ENCODE measurements at places on chromosomes 5 and 9.
A peak's percentile ranks its signal among the peaks of the same experiment; 100 is the strongest.

GRCh38 chr5:67198917-67199316 is 2.3 kb upstream of the CD180 start:
- no peak for DNase-seq

DNA sequence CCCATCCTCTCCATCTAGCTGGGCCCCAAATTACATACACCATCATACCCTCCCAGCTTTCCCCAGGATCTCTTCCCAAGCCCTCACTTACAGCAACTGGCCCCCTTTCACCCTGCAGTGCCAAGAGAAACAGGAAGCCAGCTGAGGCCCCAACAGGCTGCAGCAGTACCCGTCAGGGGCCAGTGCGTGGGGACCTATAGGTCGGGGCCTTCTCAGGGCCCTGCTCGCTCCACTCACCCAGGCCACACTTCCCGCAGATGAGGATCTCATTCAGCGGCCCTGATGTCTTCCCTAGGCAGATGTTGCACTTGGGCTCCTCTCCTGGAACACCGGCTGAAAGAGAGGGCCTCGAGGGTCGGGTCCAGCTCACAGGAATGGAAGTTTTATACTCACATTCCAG is 6.8 kb downstream of the PHF19 start:
- DNase-seq: no peak

DNA sequence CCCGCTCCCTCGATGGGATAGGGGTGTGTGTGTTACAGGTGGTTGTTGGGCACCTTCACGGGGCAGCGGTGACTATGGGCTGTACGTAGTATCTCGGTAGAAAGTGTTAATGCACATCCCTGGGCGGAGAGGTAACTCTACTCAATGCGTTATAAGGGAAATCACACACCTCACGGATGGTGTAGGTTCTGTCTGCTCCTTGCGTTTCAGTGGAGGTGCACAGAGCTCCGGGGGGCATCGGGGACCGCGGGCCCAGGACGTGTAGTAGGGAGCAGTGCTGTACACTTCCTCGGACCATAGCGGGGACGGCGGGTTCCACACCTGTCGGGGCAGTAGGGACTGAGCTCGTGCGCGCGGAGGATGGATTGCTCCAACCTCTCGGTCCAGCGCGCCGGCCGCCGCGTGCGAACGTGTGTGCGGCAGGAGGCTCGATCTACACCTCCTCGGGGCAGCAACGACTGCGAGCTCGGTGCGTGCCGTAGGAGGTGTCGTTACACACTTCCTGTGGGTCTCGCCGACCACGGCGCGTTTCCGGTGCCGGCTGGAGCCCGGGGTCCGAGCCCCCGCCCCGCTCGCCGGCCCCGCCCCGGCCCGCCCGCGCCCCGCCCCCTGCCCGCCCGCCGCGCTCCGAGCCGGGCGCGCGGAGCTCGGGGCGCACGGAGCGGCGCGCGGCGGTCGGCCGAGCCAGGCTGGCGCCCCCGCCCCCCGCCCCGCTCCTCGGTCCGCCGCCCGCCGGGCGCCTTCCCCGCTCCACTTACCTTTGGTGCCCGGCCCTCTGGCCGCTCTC is at the start of gene KIAA1958:
TSS of gene KIAA1958 (plus strand) at position 607 of the 787 bp plus-strand sequence. CDS start 87,254 bp downstream, outside the sequence.
- peak; percentile 84 for DNase-seq

GRCh38 chr5:123478546-123478945 is 33.4 kb upstream of the CSNK1G3 start:
- DNase-seq: no peak

GRCh38 chr9:88180081-88180765 is 41.9 kb upstream of the SPATA31C2 start:
- DNase-seq: no peak

GRCh38 chr9:92714787-92715487 is 45.0 kb upstream of the IPPK start:
- DNase-seq: no peak

- no peak for DNase-seq
Observed at GRCh38 chr9:133103183-133103986, 17.7 kb downstream of the RALGDS start.

DNA sequence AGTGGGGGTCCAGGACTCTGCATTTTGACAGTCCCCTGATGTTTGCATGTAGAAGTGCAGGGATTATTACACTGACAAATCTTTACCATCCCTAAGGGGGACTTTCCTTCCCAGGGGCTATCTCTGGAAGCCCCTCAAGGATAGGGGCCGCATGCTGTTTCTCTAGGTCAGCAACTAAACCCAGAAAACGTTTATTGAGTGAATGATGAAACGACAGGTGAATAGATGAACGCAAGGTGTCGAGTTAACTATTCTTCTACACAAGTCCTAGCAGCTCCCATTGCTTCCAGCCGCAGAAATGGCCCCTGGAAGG is 281 bp upstream of the HSD17B4 start:
- DNase-seq: no peak

GRCh38 chr9:133538851-133539833 is 4.6 kb downstream of the ADAMTSL2 start:
- DNase-seq: no peak

GRCh38 chr9:34984049-34984448 is 5.5 kb upstream of the DNAJB5 start:
- DNase-seq: peak; percentile 51

GRCh38 chr5:37807621-37808301 is 32.1 kb downstream of the GDNF start:
- DNase-seq: peak; percentile 69

GRCh38 chr9:35708146-35708545 is 18.4 kb upstream of the TPM2 start:
- no peak for DNase-seq

DNA sequence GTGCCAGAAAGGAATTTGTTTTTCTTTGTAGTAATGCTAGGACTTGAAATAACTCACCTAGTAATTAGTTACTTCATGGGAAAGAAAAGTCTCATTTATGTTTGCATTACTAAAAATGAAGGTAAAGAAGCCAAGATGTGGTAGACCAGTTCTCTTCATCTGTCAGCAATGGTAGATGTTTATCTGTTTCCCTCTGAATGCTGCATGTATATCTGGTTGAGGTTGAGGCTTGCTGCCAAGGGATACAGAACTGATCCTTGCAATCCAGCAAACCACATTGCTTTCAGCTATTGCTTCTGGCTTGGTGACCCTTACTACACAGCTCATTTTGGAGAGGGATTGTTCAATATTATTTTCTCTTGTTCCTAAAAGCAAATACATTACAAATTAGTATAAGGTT is 73.6 kb downstream of the ZNF474 start:
- no peak for DNase-seq

- no peak for DNase-seq
Observed at GRCh38 chr9:131161585-131161984, 36.2 kb downstream of the NUP214 start.

GRCh38 chr9:89598926-89599325 is 5.9 kb upstream of the GADD45G start:
- DNase-seq: no peak

GRCh38 chr9:123445981-123446610 is 90.1 kb downstream of the CRB2 start:
- DNase-seq: peak; percentile 65

GRCh38 chr5:32057187-32058096 is 116.7 kb downstream of the GOLPH3 start:
- DNase-seq: no peak

- DNase-seq: peak; percentile 29
Observed at GRCh38 chr9:91378695-91379127, 17.0 kb upstream of the AUH start.

DNA sequence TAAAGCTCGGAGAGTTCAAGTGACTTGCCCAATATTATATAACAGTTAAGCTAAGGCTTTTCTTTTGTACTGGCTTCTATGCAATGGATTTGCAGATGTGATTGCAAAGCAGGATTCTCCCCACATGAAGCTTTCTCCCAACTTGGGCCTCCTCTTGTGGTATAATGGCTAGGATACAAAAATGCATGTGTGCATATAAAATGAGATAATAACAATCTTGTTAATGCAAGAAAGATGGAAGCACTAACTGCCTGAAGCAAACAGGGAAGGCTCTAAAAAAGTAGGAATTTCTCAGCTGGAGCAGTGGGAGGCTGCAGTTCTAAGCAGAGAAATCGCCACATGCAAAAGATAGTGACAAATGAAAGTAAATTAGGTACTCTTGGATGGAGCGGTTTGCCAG is 444.2 kb upstream of the RIOK2 start:
- DNase-seq: no peak

DNA sequence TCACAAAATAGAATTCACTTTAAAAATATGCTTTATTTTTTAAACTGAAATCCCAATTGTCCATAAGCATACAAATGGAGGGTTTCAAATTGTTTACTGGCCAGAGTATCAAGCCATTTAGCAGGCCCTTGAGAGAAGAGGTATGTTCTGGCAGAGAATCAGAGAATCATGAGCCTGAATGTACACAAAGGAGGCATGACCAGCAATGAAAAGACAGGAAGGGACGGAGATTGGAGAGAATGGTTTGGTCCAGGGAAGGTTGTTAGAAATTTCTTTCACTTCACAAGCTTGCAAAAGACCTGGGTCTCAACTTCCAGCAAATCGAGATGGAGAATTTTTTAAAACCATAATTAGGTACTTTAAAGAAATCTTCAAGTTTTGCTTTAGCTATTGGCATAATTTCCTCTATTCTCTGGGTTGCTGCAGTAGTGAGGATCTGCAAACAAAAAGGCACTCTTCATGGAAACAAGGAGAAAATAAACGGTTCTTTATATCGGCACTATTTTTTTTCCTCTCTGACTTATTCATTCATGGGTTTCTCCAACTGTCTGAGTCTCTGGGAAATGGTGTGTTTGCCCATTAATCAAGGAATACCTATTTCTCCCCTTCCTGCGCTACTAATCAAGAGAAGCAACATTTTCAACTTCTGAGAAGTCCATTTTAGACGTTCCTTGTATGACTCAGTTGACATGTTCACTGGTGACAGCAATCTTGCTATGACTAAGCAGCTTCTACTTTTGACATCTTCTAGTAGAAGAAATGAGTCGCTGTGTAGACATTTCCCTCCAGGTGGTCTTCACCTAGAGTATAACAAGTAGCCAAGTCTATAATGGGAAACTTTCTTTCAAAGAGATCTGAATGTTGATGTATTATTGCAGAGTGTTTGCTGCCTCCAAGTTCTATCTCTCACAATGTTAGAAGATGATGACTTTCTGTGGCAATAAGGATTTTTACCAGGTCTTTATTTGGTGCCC is 23.1 kb upstream of the ERCC6L2 start:
- peak; percentile 77 for DNase-seq

- no peak for DNase-seq
Observed at GRCh38 chr5:74956278-74956677, 90.1 kb upstream of the FAM169A start.

- DNase-seq: no peak
Observed at GRCh38 chr9:122392284-122392683, 21.5 kb downstream of the PTGS1 start.

DNA sequence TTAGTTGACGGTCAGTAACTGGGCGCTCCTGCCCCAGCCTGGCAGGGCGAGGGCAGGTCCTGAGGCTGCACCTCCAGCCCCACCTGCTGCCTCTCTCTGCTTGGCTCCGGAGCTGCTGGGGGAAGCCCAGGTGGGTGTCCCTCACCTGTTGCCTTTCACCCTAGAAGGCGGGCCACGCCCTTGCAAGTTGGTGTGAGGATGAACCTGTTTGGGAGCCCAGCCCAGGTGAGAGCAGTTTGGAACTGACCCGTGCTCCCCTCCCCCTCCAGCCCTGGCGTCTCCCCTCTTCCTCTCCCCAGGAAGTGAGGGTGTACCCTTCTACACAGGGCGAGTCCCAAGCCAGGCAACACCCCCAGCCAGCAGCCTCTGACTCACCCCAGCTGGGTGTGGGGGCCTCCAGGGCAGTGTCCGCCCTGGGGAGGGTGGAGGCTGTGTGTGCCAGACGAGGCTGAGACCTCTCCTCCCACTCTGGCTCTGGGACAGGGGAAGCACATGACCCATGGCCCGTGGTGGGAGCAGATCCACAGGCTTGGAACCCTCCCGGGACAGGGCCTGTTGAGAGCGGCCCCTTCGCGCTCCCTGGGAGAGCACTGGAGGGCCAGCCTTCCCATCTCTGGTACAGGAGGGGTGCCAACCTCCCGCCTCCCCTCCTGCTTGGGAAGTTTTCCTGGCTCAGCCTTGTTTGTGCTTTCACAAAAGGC is 10.4 kb downstream of the LRRC8A start:
- DNase-seq: peak; percentile 96

- DNase-seq: no peak
Observed at GRCh38 chr5:172624083-172624995, 16.7 kb upstream of the NEURL1B start.

- no peak for DNase-seq
Observed at GRCh38 chr5:169831331-169831730, 149.0 kb downstream of the INSYN2B start.

DNA sequence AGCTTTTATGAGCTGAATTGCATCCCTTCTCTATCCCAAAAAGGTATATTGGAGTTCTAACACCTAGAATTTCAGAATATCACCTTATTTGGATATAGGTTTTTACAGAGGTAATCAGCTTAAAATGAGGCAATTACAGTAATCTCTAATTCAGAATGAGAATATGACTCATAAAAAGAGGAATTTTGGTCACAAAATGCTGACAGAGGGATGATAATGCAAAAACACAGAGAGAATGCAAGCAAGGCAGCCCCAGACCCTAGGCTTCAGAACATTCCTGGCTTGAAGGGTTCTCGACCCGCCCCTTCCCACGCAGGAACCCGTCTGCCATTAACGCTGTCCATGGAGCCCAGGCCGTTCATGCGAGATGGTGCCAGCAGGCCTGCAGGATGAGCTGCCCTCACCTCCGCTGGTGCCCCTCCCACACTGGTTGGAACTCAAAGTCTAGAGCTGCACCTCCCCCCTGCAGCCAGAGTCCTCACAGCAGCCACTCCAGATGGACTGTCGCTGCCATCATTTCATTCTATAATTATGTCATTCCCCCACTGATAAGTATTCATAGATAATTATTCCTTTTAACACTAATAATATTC is 1173.4 kb upstream of the ACO1 start:
- peak; percentile 3 for DNase-seq

GRCh38 chr5:1793301-1793740 is 6.3 kb downstream of the MRPL36 start:
- DNase-seq: peak; percentile 45

DNA sequence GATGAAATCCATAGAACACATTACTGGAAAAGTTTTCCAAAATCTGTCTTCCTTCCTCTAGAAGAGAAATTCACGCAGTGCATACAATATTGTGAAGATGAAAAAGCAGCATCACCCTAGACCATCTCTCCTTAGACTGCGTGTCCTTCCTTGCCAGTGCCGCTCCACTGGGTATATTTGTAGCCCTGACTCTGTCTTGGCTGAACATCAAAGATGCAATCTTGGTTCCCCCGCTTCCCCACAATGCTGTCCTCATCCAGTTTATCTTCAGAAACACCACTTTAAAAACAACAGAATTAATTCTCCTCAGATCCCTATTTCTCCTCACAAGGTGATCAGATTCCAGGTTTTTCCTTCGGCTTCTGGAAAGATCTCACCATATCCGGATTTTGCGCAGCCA is 53.9 kb downstream of the ROR2 start:
- no peak for DNase-seq

- DNase-seq: no peak
Observed at GRCh38 chr9:4381744-4382143, 81.9 kb upstream of the GLIS3 start.

GRCh38 chr5:135456238-135457099 is 4.3 kb upstream of the TIFAB start:
- DNase-seq: peak; percentile 47

- no peak for DNase-seq
Observed at GRCh38 chr5:176162198-176162597, 76.0 kb upstream of the SIMC1 start.

GRCh38 chr5:155753943-155754581 is 572.9 kb upstream of the SGCD start:
- DNase-seq: no peak

- DNase-seq: no peak
Observed at GRCh38 chr5:151233616-151234085, 9.8 kb upstream of the CCDC69 start.

- DNase-seq: peak; percentile 55
Observed at GRCh38 chr9:129245276-129245675, 67.2 kb upstream of the IER5L start.

- DNase-seq: no peak
Observed at GRCh38 chr5:157710431-157710830, 20.8 kb upstream of the THG1L start.

Data from fibroblast of skin of back (primary cell).